Erythroblast (primary cell): ENCODE measurements at places on chromosomes 5 and 9.

GRCh38 chr5:41214182-41214581 lies 850 bp upstream of the C6 start:
- DNase-seq = no peak

DNA sequence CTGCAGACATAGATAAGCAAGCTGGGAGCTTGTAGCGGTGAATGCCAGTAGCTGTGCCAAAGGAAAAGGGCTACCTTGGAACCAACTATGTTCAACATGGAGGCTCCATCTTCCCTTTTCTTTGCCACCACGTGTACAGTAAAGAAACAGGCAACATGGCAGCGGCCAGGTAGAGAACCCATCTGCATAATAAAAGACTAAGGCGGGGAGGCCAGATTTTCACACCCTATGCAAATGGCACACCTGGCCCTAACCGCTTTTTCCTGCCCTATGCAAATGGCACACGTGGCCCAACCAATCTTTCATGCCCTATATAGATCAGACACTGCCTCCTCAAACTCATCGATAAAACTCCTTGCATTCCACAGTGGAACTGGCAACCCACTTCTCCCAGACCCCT lies 477.5 kb upstream of the EDIL3 start:
- no peak for DNase-seq

- DNase-seq = no peak
Measured at GRCh38 chr9:136618580-136619547, 43.9 kb upstream of the EGFL7 start.

DNA sequence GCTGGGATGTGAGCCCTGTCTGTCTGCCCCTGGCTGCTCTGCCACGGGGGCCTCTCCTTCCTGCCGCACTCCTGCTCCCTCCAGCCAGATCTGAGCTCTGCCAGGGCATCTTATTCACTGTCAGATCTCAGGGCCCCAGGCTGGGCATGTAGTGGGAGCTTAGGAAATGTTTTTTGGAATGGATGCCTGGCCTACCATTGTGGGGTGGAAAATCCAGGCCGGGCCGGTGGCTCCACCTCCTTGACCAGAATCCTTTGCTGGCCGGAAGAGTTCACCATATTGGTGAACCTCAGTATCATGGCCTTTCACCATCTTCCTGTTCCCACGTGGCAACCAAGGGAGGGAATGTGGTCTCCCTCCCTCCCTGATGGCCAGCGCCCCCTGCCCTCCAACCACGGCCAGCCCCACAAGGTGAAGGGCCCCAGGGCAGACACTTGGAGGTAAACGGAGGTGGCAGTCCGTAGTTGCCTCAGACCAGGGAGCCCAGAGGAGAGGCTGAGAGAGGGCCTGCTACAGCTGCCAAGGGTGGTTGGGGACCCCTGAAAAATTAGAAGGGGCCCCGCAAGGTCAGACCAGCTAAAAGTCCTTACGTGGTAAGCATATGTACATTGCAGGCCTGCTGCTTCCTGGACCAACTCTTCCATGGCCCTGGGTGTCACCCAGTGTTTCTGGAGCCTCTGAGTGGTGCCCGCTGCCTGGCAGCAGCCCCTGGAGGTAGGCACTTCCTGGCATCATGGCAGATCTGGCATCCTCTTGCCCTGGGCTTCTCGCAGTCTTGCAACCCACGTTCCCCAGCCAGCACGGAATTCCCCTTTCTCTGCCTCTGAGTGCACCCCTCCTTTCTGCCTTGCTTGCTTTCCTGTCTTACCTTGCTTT lies 153.3 kb downstream of the RGS3 start:
- DNase-seq = no peak

GRCh38 chr9:14932641-14933040 lies 22.4 kb upstream of the FREM1 start:
- no peak for DNase-seq

GRCh38 chr9:70392850-70393249 lies 21.6 kb downstream of the KLF9 start:
- no peak for DNase-seq

DNA sequence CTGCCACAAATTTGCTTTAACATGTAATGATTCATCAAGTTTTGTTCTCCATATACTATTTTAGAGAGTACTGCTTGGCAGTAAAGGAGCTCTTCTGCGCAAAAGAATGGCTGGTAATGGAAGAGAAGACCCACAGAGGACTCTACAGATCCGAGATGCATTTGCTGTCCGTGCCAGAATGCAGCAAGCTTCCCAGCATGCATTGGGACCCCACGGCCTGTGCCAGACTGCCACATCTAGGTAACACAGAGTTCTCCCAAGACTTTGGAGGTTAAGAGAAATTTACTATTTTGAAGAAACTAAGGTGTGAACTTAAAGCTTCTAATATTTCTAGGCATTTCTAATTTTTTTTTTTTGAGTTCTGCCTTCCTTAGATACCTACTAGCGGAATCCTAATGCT lies 107.1 kb downstream of the MUSK start:
- no peak for DNase-seq

DNA sequence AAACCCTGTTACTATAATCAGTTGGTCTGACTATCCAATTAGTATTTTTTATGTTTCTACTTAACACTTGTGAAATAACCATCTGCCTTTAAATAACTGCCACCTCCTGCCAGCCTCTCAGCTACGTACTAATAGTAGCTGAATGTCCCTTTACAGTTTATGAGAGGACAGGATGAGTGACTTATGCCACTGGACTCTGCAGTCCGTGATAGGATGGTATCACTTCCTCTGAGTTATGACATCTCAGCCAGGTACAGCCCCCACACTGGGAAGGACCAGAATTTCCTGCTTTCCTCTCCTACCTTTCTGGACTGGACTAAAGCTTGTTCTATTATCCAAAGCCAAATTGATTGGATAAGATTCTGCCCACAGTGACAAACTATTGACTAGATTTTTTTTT lies 102.9 kb downstream of the ZFAND5 start:
- DNase-seq = no peak

- DNase-seq = no peak
Measured at GRCh38 chr9:106119176-106119575, 424.8 kb downstream of the TMEM38B start.

DNA sequence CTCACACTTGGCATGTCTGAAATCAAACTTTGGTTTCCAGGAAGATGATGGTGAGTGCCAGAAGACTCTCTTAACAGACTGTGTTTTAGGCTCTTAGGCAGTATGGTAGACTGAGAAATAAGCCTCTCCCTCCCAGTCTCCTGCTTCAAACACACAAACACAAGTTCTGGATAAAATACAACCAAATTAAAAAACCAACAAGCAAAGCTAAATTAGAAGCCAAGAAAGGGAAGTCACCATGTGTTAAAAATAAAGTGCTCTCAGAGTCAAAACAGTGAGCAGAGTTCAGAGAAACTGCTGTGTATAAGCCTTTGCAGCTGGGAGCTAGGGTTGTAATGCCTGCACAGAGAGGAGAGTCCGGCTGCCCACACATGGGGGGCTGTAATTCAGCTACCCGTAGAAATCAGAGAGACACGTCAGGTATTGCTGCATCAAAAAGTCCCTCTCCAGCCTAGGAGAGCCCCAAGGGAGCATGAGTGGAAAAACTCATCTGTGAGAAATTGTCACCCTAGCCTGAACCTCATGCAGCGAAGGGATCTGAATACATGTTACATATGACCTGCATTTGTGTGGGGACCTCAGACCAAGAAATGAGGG lies 62.6 kb downstream of the ANGPTL2 start:
- no peak for DNase-seq

GRCh38 chr5:158975363-158975762 lies 124.4 kb downstream of the EBF1 start:
- no peak for DNase-seq

DNA sequence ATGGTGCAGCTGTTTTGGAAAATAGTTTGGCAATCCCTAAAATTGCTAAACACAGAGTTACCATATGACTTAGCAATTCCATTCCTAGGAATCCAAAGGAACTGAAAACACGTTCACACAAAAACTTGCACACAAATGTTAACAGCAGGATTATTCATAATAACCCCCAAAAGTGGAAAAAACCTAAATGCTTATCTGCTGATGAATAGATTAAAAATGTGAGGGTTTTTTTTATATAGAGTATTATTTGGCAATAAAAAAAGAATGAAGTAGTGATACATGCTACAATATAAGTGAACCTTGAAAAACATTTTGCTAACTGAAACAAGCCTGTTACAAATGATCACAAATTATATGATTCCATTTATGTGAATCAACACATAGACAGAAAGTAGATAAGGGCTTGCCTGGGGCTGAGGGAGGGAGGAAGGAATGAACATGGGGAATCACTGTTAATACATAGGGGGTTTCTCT lies 45.1 kb upstream of the TRIO start:
- DNase-seq = no peak

DNA sequence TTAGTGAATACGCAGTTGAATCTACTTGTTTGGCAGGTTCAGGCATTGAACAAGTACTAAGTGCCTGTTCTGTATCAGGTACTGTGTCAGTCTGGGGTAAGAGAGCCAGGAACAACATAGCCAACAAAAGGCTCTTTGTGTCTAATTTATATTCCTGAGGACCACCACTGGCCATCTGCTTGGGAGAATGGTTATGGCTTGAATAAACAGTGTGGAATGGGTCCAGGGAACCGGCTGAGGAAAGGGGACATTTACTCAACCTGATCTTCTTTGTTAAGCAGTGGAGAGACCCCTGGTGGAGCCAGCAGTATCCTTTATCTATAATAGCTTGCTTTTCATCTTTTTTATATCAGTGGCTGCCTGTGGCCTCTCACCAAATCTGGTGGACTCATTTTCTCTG lies 38.6 kb downstream of the EXOSC2 start:
- no peak for DNase-seq

DNA sequence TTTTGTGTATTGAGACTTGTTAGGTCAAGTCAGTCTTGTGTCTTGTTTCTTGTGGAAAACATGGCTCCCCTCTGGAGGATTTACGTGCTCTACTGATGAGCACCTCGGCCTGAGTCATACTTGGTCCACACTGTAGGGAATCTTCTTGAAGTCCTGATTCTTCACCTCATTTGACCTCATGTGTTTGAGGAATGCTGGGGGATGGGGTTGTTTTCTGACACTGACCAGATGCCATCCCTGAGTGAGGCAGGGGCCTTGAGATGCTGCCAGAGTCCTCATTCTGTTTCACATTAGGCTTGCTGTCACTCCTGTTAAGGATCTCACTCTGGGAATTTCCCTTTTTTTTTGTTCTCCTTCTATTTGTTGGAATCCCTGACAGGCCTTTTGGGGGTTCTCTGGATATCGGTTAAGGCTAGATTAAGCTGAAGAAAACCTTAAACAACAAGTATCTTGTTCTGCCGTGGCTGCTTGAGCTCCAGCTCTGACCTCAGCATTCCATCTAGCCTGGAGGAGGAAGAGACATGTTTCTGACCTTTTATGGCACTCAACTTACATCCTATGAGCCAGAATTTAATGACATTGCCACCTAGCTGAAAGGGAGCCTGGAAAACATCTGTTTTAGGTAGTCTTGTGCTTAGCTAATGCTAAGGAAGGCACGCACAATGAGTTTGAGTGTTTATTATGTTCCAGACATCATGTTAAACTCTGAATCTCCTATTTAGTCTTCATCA lies 20.6 kb downstream of the TCOF1 start:
- DNase-seq = no peak

DNA sequence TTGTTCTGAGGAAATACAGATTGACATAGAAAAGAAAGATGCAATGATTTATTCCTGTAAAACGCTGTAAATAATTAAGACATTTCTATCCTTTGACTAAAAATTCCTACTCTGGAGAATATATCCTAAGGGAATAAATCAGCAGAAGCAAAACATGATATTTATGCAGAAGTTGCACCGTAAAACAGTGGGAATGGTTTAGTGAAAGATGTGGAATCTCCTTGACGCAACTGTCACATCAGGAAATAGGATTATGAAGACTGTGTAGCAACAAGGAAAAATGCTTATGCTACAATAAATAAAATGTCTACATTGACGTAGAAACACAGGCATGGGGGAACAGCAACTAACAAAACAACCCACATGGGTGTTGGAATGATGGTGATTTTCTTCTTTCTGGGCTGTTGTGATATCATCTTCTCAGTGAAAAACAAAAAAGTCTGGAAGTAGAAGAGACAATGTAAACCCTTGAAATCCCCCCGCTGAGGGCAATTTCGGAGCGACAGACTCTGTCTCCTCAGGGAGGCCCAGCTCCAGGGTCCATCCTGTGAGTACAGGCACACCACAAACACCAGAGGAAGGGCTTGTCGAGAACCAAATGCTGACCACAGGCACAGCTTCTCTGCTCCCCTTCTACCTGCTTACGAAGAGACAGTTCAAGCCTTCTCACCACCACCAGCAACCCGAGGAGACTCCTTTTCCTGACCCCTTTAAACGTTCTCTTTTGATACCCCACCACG lies 25.2 kb downstream of the COL23A1 start:
- DNase-seq = no peak

- DNase-seq = no peak
Measured at GRCh38 chr5:135491038-135491551, 38.9 kb upstream of the TIFAB start.

DNA sequence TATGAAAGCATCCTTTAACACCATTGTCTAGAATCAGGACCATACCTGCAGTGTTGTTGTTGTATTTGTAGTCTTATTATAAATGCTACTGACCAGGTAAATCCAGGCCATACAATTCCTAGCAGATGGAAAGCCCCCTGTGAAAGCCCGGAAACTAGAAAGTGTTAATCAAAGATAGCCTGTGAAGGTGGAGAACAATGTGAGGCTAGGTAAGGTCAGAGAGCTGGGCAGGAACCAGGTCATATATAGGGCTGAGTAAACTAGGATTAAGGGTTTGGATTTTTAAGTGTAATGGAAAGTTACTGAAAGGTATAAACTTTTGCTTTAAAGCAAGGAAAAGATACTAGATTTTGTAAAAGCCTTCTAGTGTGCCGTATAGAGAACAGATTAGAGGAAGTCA lies 6.7 kb downstream of the LRRC70 start:
- no peak for DNase-seq

- no peak for DNase-seq
Measured at GRCh38 chr9:76266649-76267283, 127.5 kb downstream of the RFK start.

DNA sequence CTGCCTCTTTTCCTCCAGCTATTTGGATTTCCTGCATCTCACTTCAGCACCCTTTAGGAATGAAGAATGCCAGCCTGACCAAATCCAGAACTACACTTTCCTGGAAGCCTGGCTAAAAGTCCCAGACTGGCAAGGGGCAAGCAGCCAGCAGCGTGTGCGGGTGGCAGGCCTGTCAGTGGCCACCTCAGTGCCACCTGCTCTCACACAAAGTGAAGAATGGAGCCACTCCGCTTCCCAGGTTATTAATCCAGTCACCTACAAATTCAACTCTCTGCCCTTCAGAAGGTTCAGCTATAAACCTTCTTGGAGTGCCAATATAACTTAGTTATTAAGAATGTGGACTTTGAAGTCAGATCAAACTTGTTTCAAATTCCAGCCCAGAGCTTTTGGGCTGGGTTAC lies 6.7 kb upstream of the ALDOB start:
- no peak for DNase-seq

GRCh38 chr5:17276445-17276844 lies 59.0 kb downstream of the BASP1 start:
- no peak for DNase-seq

DNA sequence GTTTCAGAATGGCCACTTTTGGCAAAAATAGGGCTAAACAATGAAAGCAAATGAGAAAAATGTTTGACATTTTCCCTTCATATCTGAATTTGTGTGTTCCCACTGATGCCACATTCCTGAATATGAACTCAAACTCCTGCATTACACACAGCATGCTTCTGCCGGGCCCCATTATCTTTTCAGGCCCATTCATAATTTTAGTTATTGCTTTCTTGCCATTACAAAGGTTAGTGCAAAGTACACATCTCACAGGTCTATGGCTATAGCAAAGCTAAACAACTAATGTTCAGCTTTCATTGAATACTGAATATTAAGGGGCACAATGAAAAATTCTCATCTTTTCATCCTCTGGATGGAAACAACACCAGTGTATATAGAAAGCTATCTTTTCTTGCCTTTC lies 568.9 kb upstream of the ZNF608 start:
- DNase-seq = no peak
